ENCODE measurements at places on chromosomes 2 and 18. TPM values are rescaled to one million over a fixed set of nuclear protein-coding genes. Genes with fewer than 3 reads are reported as not detected.
A peak's percentile ranks its signal among the peaks of the same experiment; 100 is the strongest.

Gene SCYGR4
- total RNA-seq: not detected

DNA sequence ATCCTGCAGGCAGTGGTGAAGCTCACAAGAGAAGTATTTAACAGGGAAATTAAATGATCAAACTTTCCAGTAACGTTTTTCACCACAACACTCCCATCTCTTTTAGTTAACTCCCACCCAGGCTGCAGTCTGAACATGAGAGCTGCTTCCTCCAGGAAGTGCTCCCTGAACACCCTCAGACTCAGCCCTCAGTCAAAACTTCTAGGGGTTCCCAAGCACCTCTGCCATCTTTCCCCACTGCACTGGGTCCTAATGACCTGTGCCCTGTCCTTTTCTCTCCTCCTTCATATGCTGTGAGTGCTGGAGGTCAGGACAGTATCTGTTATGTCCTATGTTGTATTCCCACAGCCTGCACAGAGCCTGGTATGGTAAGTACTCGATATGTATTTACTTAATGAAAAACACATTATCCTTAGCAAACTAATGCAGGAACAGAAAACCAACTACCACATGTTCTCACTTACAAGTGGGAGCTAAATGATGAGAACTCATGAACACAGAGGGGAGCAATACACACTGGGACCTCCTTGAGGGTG is 49.2 kb upstream of the ASPRV1 start:
- no peak for DNase-seq

GRCh38 chr2:107730898-107731297 is 95.8 kb upstream of the RGPD4 start:
- peak; percentile 73 for DNase-seq

- peak; percentile 73 for DNase-seq
Observed at GRCh38 chr2:226794751-226795171, 4.9 kb downstream of the IRS1 start.

Gene RUFY4
- total RNA-seq: not detected

- DNase-seq: no peak
Observed at GRCh38 chr18:23137788-23138216, 2.5 kb downstream of the CABLES1 start.

- DNase-seq: no peak
Observed at GRCh38 chr2:112136096-112136495, 2.1 kb upstream of the FBLN7 start.

All from HT1080 (cell line).